ENCODE measurements at places on chromosomes 3 and 15. TPM values are rescaled to one million over a fixed set of nuclear protein-coding genes. Genes with fewer than 3 reads are reported as not detected.

The SHQ1 gene
- 9.7 TPM for total RNA-seq

The CKMT1B gene
- total RNA-seq, result not detected

The COLQ gene
- total RNA-seq, result 2.4 TPM

The ESYT3 gene
- total RNA-seq, result 0.77 TPM

The DGKG gene
- total RNA-seq, result 5.1 TPM

The CTXN2 gene
- not detected for total RNA-seq

The AHSG gene
- not detected for total RNA-seq

The ITPKA gene
- total RNA-seq, result 0.11 TPM

The OGG1 gene
- total RNA-seq, result 31.5 TPM

The TTLL13 gene
- total RNA-seq, result not detected

The ERICH6 gene
- not detected for total RNA-seq

The CCRL2 gene
- 4.4 TPM for total RNA-seq

The SEMA5B gene
- 0.22 TPM for total RNA-seq

The STRIT1 gene
- total RNA-seq, result not detected

The SLC22A13 gene
- not detected for total RNA-seq

The KCNMB3 gene
- 0.92 TPM for total RNA-seq

The WNT7A gene
- total RNA-seq, result 0.34 TPM

The ISL2 gene
- total RNA-seq, result not detected

The MST1R gene
- total RNA-seq, result 1.1 TPM

The ETV5 gene
- 6.6 TPM for total RNA-seq

The IGF2BP2 gene
- 31.1 TPM for total RNA-seq

The SAMD7 gene
- total RNA-seq, result not detected

The AMOTL2 gene
- total RNA-seq, result 29.5 TPM

The FETUB gene
- not detected for total RNA-seq

The RASGRF1 gene
- 0.23 TPM for total RNA-seq

The NR2E3 gene
- total RNA-seq, result not detected

The DUOX1 gene
- total RNA-seq, result 1.4 TPM

The ADAMTS9 gene
- total RNA-seq, result 24.6 TPM

The ARHGAP11A gene
- 1.1 TPM for total RNA-seq

The DMXL2 gene
- total RNA-seq, result 16.1 TPM

The CACNA2D2 gene
- 8.6 TPM for total RNA-seq

The TP53BP1 gene
- 53.3 TPM for total RNA-seq

Measured in ovary (tissue), 10 donors.